EH (cell line): ENCODE measurements at places on chromosomes 2 and 18.

DNA sequence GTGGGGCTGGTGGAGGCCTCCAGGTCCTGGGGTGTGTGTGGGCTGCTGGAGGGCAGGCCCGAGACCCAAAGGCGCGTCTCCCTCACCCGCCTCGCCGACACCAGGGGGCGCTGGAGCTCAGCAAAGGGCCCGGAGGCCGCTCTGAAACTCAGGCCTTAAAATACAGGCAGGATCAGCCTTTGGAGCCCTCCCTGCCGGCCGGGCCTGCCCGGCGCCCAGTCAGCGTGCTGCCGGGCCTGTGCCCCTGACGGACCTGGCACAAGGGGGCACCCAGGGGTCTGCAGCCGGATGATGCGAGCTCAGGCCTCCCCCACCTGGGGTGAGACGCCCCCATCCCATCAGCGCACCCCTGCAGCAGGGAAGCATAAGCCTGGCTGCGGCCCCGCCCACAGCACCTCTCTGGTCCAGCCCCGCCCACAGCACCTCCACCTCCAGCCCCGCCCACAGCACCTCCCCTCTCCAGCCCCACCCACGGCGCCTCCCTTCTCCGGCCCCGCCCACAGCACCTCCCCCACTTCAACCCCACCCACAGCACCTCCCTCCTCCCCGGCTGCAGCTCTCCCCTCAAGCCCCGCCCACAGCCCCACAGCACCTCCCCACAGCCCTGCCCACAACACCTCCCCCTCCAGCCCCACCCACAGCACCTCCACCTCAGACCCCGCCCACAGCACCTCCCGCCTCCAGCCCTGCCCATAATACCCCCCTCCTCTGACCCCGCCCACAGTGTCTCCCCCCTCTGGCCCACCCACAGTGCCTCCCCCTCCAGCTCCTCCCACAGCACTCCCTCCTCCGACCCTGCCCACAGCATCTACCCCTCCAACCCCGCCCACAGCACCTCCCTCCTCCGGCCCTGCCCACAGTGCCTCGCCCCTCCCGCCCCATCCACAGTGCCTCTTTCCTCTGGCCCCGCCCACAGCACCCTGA lies 92.8 kb upstream of the OTOS start:
- peak; percentile 83 for DNase-seq

DNA sequence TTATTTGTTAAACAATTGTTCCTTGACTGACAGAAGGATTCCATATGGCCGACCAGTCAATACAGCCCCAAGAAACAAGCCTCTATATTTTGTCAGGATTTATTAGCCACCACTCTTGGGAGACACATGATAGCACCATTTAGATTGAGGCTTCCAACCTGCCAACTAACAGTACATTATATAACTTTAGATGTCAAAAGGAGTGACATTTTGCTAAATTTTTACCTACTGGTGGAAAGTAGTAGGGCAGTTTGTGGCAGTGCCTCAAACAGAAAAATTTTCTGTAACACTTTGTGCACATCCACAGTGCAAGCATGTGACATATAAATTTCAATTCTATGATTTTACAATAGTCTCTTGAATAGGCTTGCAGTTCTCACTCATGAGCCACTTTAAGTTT lies 464.0 kb downstream of the TRIB2 start:
- no peak for DNase-seq

- no peak for DNase-seq
Measured at GRCh38 chr2:117967977-117968718, 45.7 kb downstream of the CCDC93 start.

GRCh38 chr2:71275939-71276310 lies 49.0 kb upstream of the PAIP2B start:
- DNase-seq: no peak

GRCh38 chr2:20485612-20486388 lies 38.9 kb downstream of the RHOB start:
- no peak for DNase-seq

- DNase-seq: no peak
Measured at GRCh38 chr2:56084111-56084901, 99.5 kb upstream of the CCDC85A start.

GRCh38 chr18:44855681-44856080 lies 175.0 kb downstream of the SETBP1 start:
- DNase-seq: no peak

GRCh38 chr2:238549866-238550265 lies 123.1 kb downstream of the ASB1 start:
- no peak for DNase-seq

GRCh38 chr2:230757476-230757875 lies 44.8 kb downstream of the CAB39 start:
- peak; percentile 92 for DNase-seq

DNA sequence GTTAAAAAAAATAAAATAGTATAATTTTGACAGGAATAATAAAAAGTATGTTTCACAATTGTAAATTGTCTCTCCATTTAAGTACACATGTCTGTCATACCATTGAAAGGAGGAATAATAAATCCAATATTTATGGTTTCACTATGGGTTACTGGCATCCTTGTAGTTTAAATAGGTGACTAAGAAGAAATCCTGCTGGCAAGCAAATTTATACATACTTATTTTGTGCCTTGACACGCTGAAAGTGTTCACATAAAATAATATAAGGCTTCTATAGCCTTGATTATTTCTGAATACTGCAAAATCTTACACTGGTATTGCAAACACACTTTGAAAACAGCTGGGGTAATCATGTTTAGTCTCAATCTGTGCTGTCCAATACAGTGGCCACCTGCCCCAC lies 138.3 kb upstream of the ETAA1 start:
- peak; percentile 29 for DNase-seq

- DNase-seq: no peak
Measured at GRCh38 chr2:157218911-157219310, 38.6 kb upstream of the GALNT5 start.

GRCh38 chr2:95375532-95376150 lies 26.9 kb upstream of the FAHD2A start:
- no peak for DNase-seq
